ENCODE measurements at places on chromosomes 1 and 21.

DNA sequence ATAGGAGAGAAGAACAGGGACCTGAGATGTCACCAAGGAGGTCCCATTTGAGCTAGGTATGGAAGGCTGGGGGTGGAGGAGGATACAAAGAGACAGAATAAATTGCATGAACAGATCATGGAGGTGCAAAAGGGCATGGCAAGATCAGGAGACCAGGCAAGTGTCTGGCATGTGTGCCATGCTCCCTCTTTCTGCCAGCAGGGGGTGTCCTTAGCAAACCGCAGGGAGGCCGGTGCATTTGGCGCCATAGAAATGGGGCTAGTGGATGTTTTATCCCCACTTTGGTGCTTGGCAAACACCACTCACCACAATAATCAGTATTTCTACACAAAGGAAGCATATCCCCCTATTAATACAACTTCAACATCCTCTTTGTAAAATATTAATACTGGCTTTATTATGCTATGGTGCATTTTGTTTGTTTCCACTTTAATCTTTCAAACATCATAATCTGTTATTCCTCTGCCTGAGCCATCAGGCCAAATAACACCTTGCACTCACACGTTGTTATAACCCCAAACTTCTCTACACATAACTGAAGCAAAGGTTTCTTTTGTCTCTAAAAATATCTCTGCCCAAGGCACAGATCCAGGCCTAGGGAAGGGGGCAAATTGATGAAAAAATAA is 25.9 kb downstream of the S100A6 start:
- peak; percentile 81 for DNase-seq

DNA sequence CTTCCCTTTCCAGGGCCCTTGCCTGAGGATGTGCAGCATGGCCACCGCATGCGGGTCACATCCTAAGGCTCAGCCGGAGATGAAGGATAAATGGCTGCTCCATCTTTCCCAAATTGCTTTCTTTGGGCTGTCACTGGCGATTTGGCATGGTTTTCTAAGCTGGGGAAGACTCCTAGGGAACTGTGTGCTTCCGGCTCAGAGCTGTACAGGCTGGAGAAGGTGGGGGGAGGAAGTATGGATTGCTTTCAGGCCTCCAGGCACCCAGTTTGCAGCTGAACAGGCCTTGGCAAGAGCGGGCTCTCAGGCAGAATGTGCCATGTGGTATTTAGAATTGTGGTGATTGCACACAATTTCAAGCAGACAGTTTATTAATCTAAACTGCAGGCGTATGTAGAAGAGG is 48.9 kb downstream of the TMEM53 start:
- DNase-seq: no peak

DNA sequence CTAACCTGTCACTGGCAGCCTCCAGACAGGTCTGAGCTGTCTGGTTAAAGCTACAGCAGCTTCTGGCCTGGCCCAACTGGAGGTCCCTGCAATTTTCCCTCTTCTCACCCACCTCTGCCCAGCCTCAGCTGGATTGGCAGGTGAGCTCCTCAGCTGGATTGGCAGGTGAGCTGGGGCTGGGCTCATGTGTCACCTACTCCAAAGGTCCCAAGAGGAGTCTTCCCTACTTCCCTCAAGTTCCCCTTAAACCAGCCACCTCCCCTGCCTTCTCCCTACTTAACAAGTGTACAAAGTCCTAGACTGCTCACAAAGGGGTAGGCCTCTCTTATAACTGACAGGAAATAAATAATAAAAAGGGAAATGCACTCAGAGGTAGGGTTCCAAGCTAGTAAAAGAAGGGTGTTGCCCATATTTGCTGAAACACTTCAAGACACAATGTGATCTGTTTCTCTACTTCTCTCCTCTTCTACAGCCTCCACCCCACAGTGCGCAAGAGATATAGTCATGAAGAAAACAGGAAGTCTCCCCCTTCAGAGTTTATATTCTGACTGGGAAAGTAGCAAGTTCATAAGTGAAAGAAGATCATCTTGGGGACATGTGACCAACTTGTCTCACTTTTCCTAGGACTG is at the start of gene GPA33:
TSS of gene GPA33 (minus strand) at position 64 of the 629 bp plus-strand sequence. CDS start 90 bp downstream, outside the sequence.
- no peak for DNase-seq

DNA sequence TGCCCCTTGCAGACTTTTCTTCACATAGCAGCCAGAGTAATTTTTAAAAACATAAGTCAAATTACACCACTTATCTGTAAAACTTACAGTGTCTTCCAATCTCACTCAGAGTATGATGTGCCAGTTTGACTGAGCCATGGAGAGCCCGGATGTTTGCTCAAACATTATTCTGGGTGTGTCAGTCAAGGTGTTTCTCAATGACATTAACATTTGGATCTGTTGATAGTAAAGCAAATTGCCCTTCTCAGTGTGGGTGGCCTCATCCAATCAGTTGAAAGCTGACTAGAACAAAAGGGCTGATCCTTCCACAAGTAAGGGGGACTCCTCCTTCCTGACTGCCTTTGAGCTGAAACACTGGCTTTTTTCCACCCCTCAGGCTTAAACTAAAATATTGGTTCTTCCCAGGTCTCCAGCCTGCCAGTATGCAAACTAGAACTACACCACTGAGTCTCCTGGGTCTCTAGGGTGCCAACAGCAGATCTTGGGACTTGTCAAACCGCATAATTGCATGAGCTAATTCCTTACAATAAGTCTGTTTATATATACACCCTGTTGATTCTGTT is 157.9 kb upstream of the CTTNBP2NL start:
- no peak for DNase-seq

DNA sequence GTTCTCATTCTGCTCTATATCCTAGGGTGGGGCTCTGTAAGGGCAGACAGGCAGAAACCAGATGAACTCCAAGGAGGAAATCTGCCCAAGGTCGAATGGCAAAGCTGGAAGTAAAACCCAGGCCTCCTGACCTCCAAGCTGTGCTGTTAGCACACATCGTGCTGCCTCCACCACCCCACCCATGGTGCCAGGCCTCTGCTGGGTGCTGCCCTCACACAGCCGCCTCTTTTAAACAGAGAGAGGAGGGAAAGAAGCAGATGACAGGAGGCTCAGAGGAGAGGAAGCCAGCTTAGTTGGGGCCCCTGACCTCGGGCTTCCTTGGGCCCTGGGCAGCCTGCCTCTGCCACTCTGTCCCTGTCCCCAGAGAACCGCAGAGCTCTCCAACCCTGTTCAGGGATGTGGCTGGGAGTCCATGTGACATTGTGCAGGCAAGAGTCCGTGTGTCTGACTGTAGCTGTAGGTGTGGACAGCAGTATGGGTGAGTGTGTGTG is 1.1 kb downstream of the SYNC start:
- DNase-seq: no peak

DNA sequence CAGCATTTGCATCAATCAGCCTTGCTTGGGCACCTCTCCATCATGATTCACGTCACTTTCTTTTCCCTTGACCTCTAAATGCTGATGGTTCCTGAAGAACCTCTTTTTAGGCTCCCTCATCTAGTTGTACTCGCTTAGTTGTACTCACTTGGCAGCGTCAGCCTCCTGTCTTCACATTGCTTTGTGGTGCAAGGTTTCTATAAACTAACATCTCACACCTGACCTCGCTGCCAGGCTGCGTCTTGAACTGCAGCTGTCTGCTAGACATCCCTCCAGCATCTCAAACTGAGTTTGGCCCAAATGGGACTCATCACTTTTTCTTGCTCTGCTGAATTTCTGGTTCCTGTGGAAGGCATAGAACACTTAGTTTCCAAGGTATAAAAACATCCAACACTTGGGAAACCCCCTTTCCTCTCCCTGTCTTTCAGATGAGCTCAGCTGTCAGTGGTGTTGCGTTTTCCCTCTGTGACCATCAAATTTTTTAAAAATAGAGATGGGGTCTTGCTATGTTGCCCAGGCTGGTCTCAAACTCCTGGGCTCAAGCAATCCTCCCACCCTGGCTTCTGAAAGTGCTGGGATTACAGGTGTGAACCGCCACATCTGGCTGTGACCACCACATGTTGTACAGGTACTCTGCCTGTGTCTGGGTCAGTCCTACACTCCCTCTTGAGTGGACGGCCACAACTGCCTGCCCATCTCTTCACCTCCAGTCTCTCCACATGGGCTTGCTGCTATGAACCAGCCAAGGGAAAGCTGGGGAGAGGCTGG is 66.9 kb downstream of the SYT6 start:
- DNase-seq: no peak

- DNase-seq: no peak
Observed at GRCh38 chr1:14939527-14940284, 213.8 kb upstream of the TMEM51 start.

DNA sequence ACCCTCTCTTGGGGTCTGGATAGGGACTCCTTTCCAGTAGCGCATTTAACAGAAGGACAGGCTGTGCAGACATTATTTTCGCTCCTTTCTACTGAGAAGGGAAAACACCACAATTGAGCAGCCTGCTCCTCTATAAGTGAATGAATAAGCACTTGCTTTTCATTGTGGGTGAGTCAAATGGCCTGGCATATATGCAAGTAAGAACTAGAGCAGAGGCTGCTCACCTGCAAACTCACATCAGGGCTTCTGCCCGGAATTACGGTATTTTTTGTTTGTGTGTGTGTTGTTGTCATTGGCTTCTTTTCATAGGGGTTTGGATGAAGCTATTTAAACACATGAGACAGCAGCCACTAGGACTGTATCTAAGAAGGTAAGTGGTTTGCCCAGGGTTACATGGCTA is 200.1 kb upstream of the CAMK1G start:
- DNase-seq: no peak

- DNase-seq: peak; percentile 60
Observed at GRCh38 chr1:175191659-175192058, 917 bp downstream of the KIAA0040 start.
